ENCODE measurements at places on chromosomes 3 and 15.

GRCh38 chr3:150765949-150766720, 3.2 kb upstream of the SIAH2 start:
- no peak for DNase-seq

DNA sequence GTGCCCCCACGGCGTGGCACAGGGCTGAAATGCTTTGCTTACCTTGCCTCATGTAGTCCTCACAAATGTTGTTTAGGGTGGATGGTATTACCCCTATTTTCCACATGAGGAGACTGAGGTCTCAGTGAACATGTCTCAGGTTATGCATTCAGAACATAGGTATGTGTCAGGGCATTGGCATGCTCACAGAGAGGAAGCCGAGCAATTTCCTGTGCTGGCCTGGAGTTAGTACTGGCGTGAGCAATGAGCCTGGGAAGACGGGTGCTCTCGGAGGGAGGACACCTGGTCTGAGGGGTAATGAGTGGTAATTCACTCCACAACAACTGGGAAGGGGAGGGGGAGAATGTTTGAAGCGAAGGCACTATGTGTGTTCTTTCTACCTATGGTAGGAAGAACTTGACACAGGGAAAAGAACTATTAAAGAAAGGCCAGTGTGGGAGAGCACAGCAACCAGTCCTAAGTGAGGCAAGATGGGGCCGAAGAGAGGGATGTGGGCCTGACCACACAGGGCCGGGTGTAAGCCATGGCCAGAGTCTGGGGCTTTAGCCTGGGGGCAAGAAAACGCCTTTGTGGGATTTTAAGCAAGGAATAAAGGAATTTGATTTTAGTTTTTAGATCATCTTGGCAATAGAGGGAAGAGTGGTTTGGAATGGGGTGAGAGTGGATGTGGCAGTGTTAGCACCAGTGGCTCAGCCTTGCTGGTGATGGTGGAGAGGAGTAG, 4.9 kb upstream of the FAM131A start:
- DNase-seq: no peak

GRCh38 chr15:44099671-44100070, 95.4 kb downstream of the FRMD5 start:
- no peak for DNase-seq

DNA sequence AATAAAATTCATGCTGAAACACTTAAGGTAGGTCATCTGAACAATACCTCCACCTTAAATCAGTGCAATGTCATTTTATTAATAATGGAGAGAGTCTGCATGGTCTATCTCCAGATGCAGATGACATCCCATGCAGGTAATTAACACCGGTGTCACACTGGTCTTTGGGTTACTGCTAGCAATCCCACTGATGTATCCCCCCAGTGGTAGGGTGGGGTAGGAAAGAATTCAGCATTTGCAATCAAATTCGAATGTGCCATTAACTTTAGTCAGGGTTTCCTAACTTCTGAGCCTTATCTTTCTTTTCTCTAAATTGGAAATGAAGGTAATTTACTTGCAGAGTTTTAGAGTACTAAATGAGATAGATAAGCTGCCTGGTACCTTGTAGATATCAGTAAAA, 44.4 kb downstream of the KIF15 start:
- no peak for DNase-seq

DNA sequence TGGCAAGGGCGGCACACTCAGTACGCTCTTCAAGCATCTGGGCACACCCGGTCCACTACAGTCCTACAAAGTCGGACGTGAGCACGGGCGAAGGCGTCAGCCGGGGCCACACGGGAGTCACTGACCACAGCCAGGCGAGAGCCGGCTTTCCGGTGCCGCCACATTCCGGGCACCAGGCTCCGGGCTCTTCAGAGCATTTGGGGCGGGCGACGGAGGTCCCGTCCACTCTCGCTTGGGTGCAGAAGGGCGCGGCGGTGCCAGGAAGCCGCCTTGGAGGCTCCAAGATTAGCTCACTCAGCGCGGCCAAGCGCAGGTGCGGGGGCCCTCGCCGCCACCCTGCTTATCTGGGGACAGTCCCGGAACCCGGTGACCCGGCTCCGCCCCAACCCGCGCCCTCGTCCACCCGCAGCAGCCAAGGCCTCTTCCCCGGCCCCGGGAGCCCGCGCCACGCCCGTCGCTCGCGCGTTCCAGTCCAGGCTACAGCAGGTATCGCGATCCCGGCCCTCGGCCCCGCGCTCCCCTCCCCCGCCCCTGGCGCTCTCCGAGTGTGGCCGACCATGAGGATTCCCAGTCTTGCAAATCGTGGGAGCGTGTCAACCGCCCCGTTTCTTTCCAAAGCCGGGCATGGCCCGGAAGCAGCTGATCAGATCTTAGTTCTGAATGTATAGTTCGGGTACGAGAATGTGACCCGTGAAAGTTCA, at the start of gene ADPRH:
ADPRH (plus strand) TSS at position 127 of the 701 bp plus-strand sequence. CDS start 2,678 bp downstream, outside the sequence.
- peak; percentile 92 for DNase-seq

DNA sequence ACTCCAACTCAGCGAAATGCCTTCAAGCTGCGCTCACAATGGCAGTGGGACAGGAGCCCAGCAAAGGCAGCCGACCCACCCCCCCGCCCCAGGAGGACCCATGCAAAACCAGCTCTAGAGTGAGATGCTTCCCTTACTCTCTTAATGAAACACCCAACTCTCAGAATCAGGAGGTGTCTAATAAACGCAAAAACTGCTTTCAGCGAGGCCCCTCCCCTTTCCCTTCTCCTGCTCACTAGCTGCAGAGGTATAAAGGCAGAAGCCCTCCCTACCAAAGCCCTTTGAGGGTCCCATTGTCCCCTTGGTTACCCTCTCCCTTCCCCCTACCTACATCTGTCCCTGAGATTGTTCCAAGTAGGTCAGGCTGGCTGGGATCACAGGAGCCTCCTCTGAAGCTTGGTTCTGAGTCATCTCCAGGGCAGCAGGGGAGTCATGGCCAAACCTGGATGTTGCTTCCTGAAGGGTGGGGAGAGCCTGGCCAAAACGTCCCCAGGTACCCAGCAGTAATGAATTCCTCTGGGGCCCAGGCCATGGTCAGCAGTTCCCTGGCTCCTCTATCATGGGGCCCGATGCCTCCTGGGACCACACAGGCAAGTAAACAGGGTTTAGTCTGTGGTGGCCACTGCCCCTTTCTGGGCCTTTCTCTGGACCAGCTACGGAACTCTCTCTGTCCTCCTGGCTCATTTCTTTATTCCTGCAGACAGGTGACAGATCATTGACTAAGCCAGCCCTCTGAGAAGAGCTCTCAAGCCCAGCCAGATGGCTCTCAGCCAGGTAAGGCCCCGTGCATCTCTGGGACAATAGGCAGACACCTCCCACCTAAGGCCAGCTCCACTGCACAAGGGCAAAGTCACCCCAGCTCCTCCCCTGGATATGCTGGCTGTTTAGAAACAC, 8.6 kb downstream of the KLHL25 start:
- peak; percentile 80 for DNase-seq

DNA sequence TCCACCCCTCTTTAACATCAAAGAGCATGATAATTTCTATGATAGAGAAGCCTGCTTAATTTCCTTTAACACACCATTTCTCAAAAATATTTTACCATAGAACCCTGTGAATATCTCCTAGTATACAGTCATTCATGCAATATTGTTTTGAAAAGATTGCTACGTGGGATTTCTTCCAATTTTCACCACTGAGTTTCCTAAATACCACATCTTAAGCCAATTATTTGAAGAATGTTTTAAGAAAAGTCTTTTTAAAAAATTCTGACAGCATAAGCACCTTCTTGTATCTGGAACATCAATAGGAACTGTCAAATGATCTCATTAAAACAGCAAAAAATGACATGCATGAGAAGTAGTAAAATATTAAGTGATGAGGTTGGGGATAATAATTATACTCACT, 1126.7 kb downstream of the TUSC7 start:
- no peak for DNase-seq

- peak; percentile 24 for DNase-seq
Measured at GRCh38 chr15:70033109-70033508, 64.6 kb downstream of the TLE3 start.

DNA sequence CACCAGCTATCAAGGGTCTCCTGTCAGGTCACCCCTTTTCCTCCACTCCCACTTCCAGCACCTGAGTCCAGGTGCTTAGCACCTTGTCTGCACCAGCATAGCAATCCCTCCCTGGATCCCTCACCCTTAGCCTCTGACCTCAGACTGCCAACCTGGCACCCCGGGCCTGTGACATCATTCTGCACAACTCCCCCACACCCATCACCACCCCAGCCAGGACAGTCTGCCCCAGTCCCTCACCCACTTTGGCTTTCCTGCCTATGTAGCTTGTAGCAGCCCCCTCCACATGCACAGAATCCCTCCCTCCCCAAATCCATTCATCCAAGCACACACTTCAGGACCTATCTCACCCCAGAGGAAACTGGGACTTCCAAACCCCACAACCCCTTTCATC, 819 bp upstream of the PLXNB1 start:
- DNase-seq: no peak

GRCh38 chr3:54533856-54534255, 394.0 kb downstream of the LRTM1 start:
- no peak for DNase-seq

- no peak for DNase-seq
Measured at GRCh38 chr3:144463911-144464310, 492.3 kb downstream of the DIPK2A start.

DNA sequence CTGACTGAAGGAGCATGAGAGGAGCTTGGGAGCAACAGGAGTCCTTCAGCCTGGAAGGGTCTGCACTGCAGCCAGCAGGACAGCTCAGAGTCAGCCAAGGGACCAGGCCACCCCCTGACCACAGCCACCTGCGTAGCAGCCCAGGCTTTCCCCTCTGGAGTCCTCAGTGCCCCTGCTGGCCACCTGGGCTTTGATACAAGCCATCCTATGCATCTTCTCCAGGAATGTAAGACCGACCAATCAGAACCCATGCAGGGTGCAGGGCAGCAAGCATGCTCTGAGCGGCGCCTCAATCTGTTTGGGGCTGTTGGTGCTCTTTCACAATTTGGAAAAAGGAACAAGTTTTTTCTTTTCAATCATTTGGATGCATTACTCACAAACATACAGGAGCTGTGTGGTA, 52.0 kb downstream of the DZIP1L start:
- no peak for DNase-seq

DNA sequence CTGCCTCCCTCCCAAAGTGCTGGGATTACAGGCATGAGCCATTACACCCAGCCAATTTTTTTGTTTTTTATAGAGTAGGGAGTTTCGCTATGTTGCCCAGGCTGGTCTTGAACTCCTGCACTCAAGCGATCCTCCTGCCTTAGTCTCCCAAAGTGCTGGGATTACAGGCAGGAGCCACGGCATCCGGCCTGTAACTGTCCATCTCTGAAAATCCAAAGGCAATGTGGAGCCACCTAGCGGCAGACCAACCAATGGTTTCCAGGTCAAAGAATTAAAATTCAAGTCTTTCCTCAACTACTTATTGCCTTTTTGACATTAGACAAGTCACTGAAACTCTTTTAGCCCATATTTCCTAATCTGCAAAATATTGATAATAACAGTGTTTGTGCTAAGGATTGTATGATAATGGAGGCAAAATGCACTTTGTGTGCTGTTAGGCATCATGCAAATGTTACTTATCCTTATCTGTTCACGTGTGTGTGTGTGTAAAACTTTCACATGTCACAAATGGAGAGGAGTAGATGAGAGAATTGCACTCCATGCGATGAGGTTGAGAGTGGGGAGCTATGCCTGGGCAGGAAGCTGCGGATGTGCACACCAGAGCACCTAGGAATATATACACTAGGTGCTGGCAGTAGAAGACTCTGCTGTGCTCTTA, 48.7 kb downstream of the COL8A1 start:
- DNase-seq: peak; percentile 75

DNA sequence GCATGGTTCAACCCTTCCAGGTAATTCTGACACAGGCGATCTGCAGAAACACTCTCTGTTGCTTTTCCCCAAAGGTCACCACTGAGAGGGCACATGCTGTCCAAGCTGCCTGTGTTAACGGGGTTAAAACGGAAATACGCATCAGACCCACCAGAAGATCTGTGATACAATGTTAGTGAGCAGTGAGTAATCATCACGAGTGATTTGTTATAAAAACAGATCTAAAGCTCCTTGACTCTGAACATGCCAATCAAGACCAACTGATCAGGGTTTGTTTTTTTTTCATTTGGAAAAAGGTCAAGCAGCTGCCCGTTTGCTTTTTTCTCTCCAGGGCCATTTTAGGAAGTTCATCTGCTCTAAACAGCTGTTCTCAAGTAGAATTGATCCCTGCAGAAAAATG, 43.2 kb downstream of the FGF12 start:
- no peak for DNase-seq

- DNase-seq: no peak
Measured at GRCh38 chr3:50297384-50297775, 1.8 kb downstream of the HYAL3 start.
